ENCODE measurements at places on chromosomes 5 and 9. TPM values are rescaled to one million over a fixed set of nuclear protein-coding genes. Genes with fewer than 3 reads are reported as not detected.

LCN10 gene
- total RNA-seq = 2.8 TPM

SEMA6A gene
- total RNA-seq = 0.79 TPM

GADD45G gene
- total RNA-seq = 6.0 TPM

EGFL7 gene
- 1.9 TPM for total RNA-seq

GNA14 gene
- total RNA-seq = not detected

OTP gene
- not detected for total RNA-seq

RAI14 gene
- total RNA-seq = 0.96 TPM

BARX1 gene
- total RNA-seq = not detected

PHF24 gene
- total RNA-seq = not detected

PCAT7 gene
- not detected for total RNA-seq

GLRA1 gene
- total RNA-seq = not detected

PCDHB16 gene
- not detected for total RNA-seq

CDH12 gene
- total RNA-seq = not detected

GRCh38 chr9:133452562-133452961 is 7.2 kb upstream of the CACFD1 start:
- no peak for DNase-seq
- peaks cover 50% of the 10 kb centered on the region for H3K27me3 ChIP-seq
- H3K4me3 ChIP-seq = no peak overlapping the region
- no peaks in the 10 kb centered on the region for H3K4me1 ChIP-seq

- H3K36me3 ChIP-seq = no peaks in the 10 kb centered on the region
- DNase-seq = no peak
- no peaks in the 10 kb centered on the region for H3K27me3 ChIP-seq
- H3K4me3 ChIP-seq = no peak overlapping the region
These were observed 1067.0 kb downstream of the CDH18 start for GRCh38 chr5:18920966-18921365.

GRCh38 chr5:96752341-96753016 is 55.3 kb downstream of the ERAP1 start:
- no peaks in the 10 kb centered on the region for H3K4me1 ChIP-seq
- H3K4me3 ChIP-seq = no peak overlapping the region
- H3K27me3 ChIP-seq = no peaks in the 10 kb centered on the region
- no peak overlapping the region for H3K27ac ChIP-seq
- DNase-seq = no peak

- H3K27ac ChIP-seq = no peak overlapping the region
- no peaks in the 10 kb centered on the region for H3K4me1 ChIP-seq
- H3K4me3 ChIP-seq = no peak overlapping the region
- H3K36me3 ChIP-seq = no peaks in the 10 kb centered on the region
- H3K27me3 ChIP-seq = no peaks in the 10 kb centered on the region
These were observed 56.2 kb downstream of the SSBP2 start for GRCh38 chr5:81694726-81695125.

- H3K27me3 ChIP-seq = no peaks in the 10 kb centered on the region
- H3K4me1 ChIP-seq = peaks cover 2% of the 10 kb centered on the region
- no peak overlapping the region for H3K27ac ChIP-seq
- DNase-seq = no peak
- no peak overlapping the region for H3K4me3 ChIP-seq
These were observed 215.9 kb downstream of the MCTP1 start for GRCh38 chr5:95069021-95069420.

DNA sequence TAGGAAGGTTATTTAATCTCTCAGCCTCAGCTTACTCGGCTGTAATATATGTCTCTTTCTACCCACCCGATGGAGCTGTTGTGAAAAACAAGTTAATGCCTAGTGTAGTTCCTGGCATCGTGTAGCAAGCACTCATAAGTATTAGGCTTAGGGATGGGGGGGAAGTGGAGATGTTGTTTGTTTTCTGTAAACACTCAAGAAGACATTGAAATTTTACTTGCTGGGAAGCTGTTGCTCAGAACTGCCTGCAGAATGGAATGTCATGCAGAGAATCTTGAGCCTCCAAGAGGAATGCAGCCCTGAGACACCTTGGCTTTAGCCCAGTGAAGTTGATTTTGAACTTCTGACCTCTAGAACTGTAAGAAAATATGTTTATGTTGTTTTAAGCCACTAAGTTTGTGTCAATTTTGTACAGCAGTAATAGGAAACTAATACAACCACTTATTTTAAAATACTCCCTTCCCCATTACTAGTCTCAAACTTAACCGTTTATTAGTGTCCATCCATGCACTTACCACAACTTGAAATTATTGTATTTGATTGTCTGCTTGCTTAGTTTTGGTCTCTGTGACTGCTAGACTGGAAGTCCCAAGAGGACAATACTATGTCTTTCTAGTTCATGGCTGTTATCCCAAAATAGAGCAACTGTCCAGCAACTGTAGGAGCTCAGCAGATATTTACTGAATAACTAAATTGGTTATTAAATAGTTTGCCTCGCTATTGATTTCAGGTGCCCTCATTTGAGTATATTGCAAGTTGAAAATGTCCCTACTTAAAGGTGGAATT is 53.8 kb downstream of the MFAP3 start:
- no peaks in the 10 kb centered on the region for H3K36me3 ChIP-seq
- H3K27ac ChIP-seq = no peak overlapping the region
- peaks cover 11% of the 10 kb centered on the region for H3K27me3 ChIP-seq
- no peak overlapping the region for H3K4me3 ChIP-seq
- H3K4me1 ChIP-seq = no peaks in the 10 kb centered on the region

GRCh38 chr5:122965111-122965510 is 71.4 kb downstream of the PPIC start:
- H3K27me3 ChIP-seq = no peaks in the 10 kb centered on the region
- no peak for DNase-seq
- no peaks in the 10 kb centered on the region for H3K36me3 ChIP-seq
- no peak overlapping the region for H3K4me3 ChIP-seq

GRCh38 chr5:78598973-78599372 is 49.6 kb downstream of the LHFPL2 start:
- no peak overlapping the region for H3K27ac ChIP-seq
- H3K36me3 ChIP-seq = no peaks in the 10 kb centered on the region
- no peaks in the 10 kb centered on the region for H3K27me3 ChIP-seq

DNA sequence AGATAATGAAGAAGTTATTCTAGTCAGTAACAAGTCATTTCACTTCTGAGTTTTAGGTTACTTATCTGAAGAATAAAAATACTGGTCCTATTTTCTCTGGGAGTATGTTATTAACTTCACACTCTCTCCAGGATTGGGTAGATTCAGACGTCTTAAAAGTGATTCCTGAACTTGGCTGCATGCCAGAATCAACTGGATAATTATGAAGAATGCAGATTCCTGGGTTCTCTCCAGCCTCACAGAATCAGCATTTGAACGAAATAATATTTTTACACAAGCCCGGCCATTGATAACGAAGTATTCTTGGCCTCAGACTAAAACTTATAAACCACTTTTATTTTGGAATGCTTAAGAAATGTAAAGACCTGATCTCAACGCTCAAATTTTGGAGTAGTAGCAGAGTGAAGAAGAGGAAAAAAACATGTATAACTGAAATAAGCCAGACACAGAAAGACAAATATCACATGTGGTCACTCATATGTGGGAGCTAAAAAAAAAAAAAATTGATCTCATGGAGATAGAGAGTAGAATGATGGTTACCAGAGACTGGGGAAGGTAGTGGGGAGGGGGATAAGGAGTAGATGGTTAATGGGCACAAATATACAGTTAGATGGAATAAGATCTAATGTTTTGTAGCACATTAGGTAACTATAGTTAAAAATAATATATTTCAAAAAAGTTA is 507.3 kb downstream of the ISL1 start:
- no peak overlapping the region for H3K27ac ChIP-seq
- H3K4me1 ChIP-seq = no peaks in the 10 kb centered on the region
- no peak overlapping the region for H3K4me3 ChIP-seq
- DNase-seq = no peak
- H3K27me3 ChIP-seq = no peaks in the 10 kb centered on the region
- H3K36me3 ChIP-seq = no peaks in the 10 kb centered on the region

GRCh38 chr5:159337016-159337955 is 7.0 kb upstream of the IL12B start:
- H3K27ac ChIP-seq = peak overlapping the region; percentile 54
- no peak overlapping the region for H3K4me3 ChIP-seq
- no peaks in the 10 kb centered on the region for H3K27me3 ChIP-seq
- peaks cover 13% of the 10 kb centered on the region for H3K4me1 ChIP-seq

DNA sequence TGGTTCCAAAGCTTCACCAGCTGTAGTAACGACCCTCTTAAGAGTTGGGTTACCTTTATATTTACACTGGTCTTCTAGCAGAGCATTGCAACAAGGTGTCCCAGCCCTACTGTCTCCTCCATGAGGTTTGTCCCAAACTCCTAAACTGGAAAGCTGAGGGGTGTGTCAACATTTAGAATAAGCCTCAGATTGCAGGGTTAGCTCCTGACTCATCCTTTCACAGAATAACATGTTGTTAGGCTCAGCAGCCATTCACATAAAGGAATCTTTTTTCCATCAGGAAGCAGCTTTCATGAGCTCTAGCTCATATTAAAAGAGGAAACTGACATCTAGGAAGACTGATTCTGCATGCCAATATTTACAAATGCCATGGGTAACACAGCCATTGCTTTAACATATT is 238.7 kb downstream of the EFNA5 start:
- no peak overlapping the region for H3K4me3 ChIP-seq
- H3K36me3 ChIP-seq = no peaks in the 10 kb centered on the region
- H3K27ac ChIP-seq = no peak overlapping the region
- H3K4me1 ChIP-seq = no peaks in the 10 kb centered on the region
- no peaks in the 10 kb centered on the region for H3K27me3 ChIP-seq
- DNase-seq = no peak

- no peaks in the 10 kb centered on the region for H3K27me3 ChIP-seq
- no peaks in the 10 kb centered on the region for H3K4me1 ChIP-seq
- H3K36me3 ChIP-seq = no peaks in the 10 kb centered on the region
- no peak overlapping the region for H3K4me3 ChIP-seq
- no peak overlapping the region for H3K27ac ChIP-seq
These were observed 30.6 kb upstream of the KLF4 start for GRCh38 chr9:107520186-107520585.

DNA sequence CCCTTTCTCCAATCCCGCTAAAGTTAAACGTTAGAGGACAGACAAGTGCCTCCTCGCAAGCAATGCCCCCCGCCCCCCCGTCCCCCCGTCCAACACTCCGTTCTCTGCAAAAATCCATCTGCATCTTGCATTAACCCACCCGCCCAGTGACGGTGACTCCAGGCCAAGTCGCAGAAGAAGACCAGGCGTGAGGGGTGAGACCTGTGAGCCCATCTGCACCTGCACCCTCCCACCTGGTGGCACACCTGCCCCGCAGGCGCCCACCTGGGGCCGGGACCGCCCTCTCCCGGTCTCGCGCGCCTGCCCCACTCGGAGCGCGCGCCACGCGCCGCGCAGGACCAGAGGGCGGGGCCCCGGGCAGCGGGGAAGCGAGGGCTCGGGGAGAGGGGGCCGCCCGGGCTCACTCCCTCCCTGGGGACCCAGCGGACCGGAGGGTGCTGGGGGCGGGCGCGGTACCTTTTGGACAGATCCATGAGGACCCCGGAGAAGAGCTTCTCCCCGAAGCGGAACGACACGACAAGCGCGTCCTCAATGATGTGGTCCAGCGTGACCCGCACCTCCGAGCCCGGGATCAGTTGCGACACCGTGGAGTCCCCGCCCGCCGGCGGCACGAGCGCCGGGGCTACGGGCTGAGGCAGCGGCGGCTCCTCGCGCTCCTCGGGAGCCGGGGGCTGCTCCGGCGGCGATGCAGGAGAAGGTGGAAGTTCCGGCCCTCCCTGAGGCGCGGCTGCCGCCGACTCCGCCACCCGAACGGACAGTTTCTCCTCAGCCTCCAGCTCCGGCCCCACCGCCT is 705 bp downstream of the PWWP2A start:
- no peaks in the 10 kb centered on the region for H3K27me3 ChIP-seq
- peak overlapping the region; percentile 58 for H3K27ac ChIP-seq
- H3K4me1 ChIP-seq = peaks cover 4% of the 10 kb centered on the region
- H3K36me3 ChIP-seq = peaks cover 4% of the 10 kb centered on the region

DNA sequence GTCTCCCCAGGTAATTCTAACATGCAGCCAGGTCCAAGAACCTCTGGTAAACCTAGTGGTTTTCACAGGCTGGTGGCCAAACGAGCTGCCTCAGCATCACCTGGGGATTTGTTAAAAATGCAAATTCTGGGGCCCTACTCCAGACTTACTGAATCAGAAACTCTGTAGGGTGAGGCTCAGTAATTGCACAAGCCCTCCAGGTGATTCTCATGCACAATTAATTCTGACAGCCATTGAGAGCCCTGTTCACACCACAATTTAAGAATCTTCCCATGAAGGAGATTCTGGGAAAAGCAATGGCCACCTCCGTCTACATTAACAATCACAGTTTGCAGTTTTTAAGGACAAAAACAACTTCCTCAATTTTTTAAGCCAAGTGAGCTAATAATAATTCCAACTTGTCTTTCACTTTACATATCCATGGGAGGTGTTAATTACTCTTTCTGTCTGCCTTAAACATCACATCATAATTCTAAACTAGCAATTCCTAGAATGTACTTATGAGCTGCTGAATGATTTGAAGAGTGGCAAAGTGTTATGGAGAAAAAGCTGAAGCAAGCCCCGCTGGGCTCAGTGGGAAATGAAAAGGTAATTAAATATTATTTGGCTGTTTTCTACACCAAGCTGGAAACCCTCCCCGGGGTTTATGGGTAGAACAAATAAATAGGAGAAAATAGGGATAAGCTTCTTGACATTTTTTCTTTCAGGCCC is 70.0 kb downstream of the GLDC start:
- no peak overlapping the region for H3K27ac ChIP-seq
- H3K36me3 ChIP-seq = no peaks in the 10 kb centered on the region
- peaks cover 14% of the 10 kb centered on the region for H3K27me3 ChIP-seq
- H3K4me1 ChIP-seq = no peaks in the 10 kb centered on the region
- DNase-seq = no peak

DNA sequence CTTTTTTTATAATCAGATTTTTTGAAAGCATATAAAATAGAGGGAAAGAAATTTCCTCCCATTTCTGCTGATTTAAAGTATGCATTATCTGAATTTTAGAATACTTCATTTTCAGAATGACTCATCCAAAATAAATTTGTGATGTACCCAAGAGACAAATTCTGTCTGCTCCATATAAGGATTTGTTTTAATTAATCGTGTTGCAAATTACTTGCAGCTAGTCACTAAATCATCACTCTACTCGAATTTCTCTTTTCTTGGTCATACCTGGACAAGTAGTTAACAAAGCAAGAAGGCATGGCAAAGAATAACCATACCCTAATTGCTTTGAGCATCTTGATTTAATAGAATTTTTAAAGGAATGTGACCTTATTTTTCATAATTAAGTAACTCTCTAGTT is 284.1 kb upstream of the GRAMD2B start:
- no peaks in the 10 kb centered on the region for H3K4me1 ChIP-seq
- H3K27ac ChIP-seq = no peak overlapping the region
- H3K4me3 ChIP-seq = no peak overlapping the region
- no peak for DNase-seq

- no peaks in the 10 kb centered on the region for H3K4me1 ChIP-seq
- H3K4me3 ChIP-seq = no peak overlapping the region
- no peak for DNase-seq
- no peak overlapping the region for H3K27ac ChIP-seq
- H3K36me3 ChIP-seq = peaks cover 57% of the 10 kb centered on the region
These were observed 155.6 kb downstream of the SMARCA2 start for GRCh38 chr9:2170722-2171121.

DNA sequence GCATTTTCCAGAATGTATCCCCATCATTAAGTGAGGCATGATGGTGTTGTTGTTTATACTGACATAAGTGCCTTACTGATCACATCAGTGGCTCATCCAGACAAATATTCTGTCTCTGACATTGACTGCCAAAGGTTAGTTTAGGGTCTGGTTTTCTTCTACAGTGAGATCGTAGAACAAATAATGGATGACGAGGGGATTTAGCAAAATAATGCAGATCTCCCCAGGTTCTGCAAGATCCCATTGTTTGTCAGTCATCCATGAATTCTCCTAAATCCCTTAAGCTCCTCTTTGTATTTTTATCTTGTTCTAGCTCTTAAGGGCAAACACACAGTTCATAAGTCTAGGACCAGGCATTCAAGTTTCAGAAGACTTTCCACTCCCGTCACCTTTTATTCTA is 93.1 kb upstream of the DHFR start:
- no peak for DNase-seq
- H3K4me1 ChIP-seq = no peaks in the 10 kb centered on the region
- H3K27ac ChIP-seq = no peak overlapping the region
